Urinary bladder (tissue), 4 donors: ENCODE measurements at places on chromosomes 4 and X. TPM values are rescaled to one million over a fixed set of nuclear protein-coding genes. Genes with fewer than 3 reads are reported as not detected.

MAGEB10 gene
- total RNA-seq: not detected

SLC49A3 gene
- total RNA-seq: 2.1 TPM

DNA sequence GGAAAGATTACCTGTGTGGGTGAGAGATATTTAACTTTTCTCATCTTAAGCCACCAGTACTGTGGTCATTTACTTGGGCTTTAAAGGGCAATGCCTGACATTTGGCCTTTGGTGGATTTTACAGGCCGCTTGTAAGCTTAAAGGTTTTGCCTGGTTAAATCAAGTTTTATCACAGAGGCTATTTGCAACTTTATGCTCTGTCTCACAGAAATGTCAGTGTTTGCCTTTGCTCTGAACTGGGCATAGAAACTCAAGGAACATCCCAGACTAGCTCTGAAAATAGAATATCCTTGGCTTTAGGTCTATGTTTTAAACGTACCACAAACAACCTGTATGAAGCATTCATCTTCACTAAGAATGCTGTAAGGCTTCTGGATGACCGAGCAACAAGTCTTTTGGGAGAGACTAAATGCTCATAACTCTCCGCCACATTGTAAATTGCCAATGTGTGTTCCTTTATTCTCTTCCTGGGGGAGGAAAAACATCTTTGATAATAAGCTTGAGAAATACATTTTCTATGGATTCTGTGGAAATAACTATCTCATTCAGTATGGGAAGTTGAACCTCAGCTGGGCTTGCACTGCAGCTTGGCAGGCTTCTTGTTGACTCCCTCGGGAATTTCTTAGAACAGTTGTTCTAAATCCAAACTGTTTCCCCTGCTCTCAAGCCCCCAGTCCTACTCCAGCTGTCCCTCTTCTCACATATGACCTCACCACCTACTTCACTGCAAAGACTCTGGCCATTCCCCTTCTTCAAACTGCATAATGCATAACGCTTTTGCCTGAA is 105.8 kb upstream of the WDR44 start:
- DNase-seq: no peak

PNMA6F gene
- total RNA-seq: not detected

DNA sequence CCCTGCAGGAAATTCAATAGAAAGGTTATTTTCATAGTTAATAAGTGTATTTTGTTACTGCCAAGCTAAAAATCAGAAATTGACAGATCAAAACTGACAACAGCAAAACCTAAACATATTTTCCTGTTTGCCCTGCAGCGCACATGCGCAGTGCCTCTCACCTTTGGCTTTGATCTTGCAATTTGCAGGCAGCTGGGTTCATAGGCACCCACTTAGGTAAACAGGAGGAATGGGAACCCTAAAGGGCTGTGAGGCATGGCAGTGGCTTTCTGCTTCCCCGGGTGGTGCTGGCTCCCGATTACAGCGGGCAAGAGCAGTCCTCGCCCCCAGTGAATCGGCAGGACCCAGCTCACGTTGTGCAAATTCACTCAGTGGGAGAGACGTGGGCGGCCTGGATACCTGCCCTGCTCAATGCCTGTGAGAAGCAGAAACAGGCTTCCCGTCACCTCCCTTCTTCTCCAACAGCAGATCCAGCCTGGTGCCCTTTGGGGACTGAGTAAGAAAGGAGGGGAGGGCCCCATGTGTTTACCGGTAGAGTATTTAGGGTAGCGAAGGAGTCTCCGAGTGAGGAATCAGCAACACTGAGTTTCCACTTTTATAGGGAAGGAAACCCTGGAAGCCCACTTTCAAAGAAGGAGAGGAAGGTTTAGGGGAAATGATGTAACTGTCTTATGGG is 25.7 kb downstream of the CCKAR start:
- DNase-seq: no peak
